ENCODE measurements at places on chromosomes 12 and 14. TPM values are rescaled to one million over a fixed set of nuclear protein-coding genes. Genes with fewer than 3 reads are reported as not detected.

DNA sequence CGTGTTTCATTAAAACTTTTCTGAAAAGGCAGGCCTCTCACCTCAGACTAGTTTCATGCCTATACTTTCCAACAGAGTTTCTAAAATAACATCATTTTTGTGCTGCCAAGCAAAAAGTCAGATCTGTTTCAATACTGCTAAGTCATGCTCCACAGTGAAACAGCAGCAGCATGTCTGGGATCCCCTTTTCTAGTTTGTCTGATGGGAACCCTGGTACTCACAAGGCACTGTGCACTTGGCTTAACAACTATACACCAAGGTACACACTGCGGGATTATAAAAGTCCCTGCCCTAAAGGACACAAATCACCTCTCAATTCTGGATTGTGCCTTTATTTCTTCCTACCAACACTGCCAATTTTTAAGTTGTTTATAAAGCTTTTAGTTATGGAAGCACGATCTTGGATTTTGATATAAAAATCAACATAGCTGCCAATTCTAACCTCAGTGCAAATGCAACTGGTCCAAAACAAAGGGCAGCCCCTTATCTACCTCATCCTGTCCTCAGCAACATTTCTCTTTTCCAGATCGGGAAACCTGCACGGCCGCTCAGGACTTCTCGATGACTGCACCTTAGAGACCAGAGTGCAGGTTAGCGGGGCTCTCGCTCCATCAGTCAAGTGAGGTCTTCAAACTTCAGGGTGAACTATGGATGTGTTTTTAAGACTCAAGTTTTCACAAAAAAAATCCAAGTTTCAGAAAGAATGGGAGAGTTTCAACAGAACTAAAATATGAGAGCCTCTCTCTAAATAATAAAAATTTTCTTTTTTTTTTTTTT, 1.7 kb upstream of the EIF5 start:
- no peak for DNase-seq

GRCh38 chr14:104926619-104927431, 2.1 kb downstream of the PLD4 start:
- no peak for DNase-seq

DNA sequence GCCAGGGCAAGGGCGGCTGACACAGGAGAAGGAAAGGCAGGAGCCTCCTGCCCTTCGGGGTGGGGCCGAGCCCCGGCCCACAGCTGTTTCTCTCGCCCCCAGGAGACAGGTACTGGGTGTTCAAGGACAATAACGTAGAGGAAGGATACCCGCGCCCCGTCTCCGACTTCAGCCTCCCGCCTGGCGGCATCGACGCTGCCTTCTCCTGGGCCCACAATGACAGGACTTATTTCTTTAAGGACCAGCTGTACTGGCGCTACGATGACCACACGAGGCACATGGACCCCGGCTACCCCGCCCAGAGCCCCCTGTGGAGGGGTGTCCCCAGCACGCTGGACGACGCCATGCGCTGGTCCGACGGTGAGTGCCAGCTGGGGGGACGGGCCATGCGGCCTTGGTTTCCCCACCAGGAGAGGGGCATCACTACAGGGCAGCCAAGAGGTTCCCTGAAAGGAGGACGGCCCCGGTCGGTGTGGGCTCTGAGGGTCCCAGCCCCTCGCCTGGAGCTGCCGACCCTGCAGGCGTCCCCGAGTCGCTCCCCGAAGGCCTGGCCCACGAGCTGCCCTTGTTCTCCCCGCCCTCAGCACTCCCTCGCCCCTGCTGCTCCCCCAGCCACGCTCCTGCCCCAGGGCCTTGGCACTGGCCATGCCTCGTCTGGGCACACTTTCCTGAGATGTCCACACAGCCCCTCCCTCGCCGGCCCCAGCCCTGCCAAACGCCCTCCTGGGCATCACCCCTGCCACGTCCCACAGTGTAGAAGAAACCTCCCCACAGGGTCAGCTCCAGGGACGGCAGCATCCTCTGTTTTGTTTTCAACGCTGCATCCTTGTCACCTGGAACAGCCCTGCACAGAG, 21.7 kb downstream of the MMP17 start:
- no peak for DNase-seq

GRCh38 chr12:29743077-29743476, 40.7 kb downstream of the TMTC1 start:
- no peak for DNase-seq

- no peak for DNase-seq
These were observed 17.3 kb downstream of the TOGARAM1 start for GRCh38 chr14:44979273-44979672.

CLEC14A gene
- 6.3 TPM for polyA plus RNA-seq

Data from aorta (tissue), 5 donors.